Neural progenitor cell (in vitro differentiated cells): ENCODE measurements at places on chromosomes 4 and X.

GRCh38 chr4:2799224-2799911, 6.5 kb downstream of the SH3BP2 start:
- peak; percentile 1 for DNase-seq

DNA sequence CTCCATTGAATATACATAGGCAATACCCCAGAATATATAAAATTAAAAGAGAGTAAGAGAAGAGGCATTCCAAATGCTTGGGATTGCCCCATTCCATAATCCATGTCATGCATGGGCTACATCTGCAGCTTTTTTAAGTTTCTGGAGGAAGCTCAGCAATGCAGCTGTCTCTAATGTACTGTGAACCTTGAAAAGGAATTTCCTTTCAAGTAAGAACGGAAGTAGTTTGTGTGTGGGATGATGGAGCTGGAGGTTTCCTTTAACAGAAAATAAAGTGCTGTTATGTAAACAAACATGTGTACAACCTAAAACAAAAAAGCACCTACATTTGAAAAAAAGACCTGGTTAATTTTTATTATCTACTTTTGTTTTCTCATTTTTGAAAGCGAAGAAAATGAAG, 303.5 kb downstream of the BMPR1B start:
- DNase-seq: peak; percentile 32

DNA sequence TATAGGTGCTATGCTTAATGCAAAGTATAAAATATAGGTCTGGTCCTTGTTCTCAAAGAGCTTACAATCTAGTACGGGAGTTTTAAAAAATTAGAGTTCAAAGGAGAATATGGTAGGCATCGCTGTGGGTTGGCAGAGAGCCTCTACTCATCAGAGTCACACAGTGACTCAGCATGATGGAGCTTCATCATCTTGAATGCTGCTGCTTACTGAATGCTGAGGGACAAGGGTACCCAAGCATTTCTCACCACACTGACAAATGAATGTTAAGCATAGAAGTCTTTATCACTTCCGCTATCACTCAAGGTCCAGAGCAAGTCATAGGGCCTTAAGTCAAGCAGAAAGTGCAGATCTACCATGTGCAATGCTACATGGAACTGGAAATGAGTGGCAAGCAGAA, 268.6 kb upstream of the IGFBP7 start:
- DNase-seq: no peak

GRCh38 chr4:145709843-145710242, 29.9 kb downstream of the C4orf51 start:
- DNase-seq: no peak

DNA sequence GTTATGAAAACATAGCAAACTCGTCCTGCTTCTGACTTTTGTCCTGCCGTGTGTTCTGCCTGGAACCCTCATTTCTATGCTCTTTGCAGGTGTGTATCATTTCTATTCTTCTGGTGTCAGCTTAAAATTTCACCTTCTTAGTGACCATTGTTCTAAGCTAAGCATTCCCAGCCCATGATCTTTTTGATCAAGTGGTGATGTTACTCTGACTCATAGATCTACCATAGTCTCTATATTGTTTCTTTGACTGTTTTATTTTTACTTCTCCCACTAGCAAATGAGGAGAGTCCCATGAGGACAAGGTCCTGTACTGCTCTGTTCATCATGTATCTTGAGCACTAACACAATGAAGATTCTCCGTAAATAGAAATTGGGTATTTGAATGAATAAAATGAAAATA, 14.1 kb upstream of the CXCL6 start:
- no peak for DNase-seq

DNA sequence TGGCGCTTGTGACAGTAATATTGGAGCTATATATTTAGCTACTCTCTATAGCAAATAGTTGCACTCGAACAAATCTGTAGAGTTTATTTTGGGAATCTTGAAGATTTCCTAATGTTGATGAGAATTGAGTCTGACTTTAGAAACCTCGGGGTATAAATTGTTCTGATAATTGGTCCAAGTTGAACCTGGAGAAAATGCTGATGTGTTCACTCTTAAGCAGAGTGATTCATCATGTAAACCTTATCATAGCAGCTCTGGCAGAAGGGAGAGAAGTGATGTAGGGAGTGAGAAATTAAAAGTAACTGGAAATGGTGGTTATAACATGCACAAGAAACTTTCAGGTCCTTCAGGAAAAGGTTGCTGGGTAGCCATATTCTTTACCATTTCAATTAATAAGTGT, 16.4 kb upstream of the SLC4A4 start:
- DNase-seq: no peak

DNA sequence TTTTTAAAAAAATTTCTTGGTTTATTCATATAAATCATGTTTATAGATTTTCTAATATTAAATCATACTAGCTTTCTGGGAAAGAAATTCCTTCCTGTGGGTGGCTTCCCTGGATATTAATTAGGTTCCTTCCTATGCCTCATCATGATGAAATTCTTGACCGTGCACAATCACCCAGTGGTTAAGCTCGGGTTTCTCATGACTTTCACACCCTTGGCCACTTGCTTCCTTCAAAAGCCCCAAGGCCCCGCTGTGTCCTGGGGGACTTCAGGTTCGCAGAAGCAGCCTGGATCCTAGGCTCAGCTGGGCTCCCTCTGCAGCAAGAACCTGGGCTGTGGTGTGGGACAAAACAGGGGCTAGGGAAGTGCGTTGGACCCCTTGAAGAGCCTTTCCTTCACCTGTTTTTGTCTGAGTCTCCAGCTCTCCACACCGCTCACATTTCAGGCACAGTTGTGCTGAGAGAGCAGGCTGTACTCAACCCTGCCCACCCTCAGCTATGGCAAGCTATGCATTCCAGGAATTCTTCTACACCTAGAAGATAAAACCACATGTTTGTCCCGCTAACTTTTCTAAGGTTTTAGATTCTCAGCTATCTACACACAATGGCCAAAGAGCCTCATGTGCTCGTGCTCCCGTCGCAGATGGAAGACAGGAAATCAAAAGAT, 48.9 kb upstream of the TMSB15B start:
- no peak for DNase-seq

- DNase-seq: no peak
Observed at GRCh38 chr4:182846036-182846435, 71.2 kb downstream of the DCTD start.

DNA sequence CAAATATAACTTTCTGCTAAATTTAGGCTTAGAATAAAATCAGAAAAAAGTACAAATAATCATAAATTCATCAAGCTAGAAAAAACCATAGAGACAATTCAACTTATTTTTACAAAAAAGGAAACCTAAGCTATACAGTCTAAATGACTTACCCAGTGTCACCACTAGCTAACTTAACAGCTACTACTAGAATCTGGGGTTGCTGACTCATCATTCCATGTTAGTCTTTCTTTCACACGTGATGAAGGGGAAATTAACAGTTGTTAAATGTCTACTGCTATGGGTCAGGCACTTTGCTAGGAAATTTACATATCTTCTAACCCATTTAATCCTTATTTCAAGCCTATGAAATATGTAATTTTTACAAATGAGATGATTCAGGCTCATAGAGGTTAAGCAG, 349.3 kb upstream of the GALNT7 start:
- no peak for DNase-seq

GRCh38 chr4:113462286-113462685, 299.3 kb downstream of the CAMK2D start:
- no peak for DNase-seq

DNA sequence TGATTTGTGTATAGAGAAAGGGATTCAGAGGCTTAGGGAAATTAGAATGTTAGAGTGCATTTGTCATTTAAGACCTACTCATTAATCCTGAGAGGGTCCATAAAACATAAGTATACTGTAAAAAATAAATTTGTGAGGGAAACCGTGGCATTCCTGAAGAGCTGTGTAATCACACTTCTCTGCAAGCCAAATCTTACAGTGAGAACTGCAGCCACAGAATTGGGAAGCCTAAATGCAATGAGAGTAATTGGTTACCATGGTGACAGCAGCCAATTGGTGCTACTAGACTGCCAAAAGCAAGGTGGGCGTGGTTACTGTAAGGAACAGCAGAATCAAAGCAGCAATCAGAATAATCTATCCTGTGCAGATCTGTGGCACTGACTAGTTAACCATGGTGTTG, 345.2 kb upstream of the GRID2 start:
- peak; percentile 67 for DNase-seq

DNA sequence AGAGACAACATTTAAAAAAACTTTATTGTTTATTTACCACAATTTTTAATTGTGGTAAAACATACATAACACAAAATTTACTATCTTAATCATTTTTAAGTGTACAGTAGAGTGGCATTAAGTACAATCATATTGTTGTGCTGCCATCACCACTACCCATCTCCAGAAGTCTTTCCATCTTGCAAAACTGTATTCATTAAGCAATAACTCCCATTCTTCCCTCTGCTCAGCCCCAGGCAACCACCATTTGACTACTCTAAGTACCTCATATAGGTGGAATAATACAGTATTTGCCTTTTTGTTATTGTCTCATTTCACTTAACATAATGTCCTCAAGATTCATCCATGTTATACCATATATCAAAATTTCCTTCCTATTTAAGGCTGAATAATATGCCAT, 12.8 kb upstream of the FAM47E start:
- DNase-seq: no peak

- DNase-seq: no peak
Observed at GRCh38 chrX:150184491-150184890, 178.6 kb upstream of the MAMLD1 start.

GRCh38 chrX:1500701-1501624, 36.0 kb downstream of the P2RY8 start:
- DNase-seq: no peak

DNA sequence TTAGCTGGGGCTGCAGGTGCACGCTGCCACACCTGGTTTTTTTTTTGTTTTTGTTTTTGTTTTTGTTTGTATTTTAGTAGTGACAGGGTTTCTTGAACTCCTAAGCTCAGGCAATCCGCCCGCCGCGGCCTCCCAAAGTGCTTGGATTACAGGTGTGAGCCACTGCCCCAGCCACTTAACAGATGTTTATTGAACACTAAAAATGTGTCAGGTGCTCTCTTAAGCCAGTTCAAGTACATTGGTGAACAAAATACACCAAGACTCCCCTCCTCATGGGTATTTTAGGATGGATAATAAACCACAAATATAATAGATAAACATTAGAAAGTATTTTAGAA, 69.9 kb downstream of the TRAPPC11 start:
- DNase-seq: no peak

- DNase-seq: no peak
Observed at GRCh38 chr4:139958739-139959098, 195.3 kb downstream of the MAML3 start.

- DNase-seq: no peak
Observed at GRCh38 chrX:44291468-44292092, 51.9 kb downstream of the EFHC2 start.

DNA sequence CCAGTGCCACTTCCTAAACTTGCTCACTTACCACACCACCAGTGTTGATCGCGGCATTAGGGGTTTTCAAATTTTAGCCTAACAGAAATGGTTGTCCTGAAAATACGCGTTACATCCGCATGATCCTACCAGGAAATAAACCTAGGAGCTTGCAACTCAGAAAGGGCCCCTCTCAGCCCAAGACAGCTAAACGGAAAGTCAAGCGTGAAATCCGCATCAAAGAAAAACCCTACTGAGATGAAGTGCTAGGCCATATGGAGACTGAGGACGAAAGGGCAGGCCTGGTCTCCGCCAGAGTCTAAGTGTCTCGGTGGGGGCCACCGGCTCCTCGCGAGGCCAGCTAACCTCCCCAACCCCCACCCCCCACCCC, 626 bp downstream of the YTHDC1 start:
- peak; percentile 68 for DNase-seq

DNA sequence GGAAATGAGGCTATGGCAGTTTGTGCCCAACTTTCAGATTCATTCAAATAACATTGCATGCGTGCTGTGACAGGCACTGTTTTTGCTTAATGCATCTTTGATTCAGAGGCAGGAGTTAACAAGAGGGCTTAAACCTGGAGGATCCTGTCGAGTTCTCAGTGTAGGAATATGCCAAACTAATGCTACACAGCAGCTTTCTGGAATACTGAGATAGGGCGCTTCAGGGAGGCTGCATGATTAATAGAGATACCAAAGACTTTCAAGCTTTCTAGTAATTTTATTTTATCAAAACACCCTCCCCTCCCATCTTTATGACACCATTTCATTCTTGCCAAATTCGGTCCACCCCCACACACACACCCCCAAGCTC, 636 bp upstream of the TIMM8A start:
- DNase-seq: no peak

- DNase-seq: no peak
Observed at GRCh38 chr4:93201471-93202096, 627.0 kb upstream of the ATOH1 start.

- no peak for DNase-seq
Observed at GRCh38 chr4:101667348-101667747, 123.2 kb upstream of the BANK1 start.

DNA sequence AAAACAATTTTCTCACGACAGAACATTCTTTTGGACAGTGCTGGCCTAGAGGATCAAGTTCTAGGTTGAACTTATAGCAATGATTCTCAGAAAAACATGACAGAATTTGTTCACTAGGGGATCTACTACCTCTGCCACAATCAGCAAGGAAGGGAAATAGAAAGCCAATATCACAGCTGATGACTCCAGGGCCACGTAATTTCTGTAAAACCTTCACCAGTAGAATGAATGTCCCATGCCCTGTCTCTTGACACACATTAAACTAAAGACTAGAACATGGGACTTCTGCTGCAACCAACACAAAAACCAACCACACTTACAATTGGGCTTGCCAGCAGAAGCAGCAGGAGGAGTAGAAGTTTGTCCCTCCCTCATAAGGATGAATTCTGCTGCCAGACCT, 86.0 kb upstream of the NPFFR2 start:
- no peak for DNase-seq

DNA sequence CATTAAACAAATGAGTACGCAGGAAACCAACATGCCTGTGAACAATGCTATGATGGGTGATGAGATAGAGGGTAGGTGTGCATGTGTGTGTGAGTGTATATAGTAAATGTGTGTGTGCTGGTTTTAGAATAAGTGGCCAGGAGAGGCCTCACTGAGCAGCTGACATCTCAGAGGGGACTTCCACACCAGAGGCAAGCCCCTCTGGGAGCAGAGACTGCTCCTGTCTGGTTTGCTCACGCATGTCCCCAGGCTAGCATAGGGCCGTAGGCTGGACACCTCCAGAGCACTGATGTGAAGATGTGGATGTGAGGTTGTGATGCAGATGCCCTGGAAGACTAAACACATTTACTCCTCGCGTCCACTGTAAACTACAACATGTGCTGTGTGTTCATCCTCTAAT, 104.5 kb downstream of the DRD5 start:
- no peak for DNase-seq

GRCh38 chr4:152807294-152807829, 27.6 kb downstream of the ARFIP1 start:
- DNase-seq: no peak

DNA sequence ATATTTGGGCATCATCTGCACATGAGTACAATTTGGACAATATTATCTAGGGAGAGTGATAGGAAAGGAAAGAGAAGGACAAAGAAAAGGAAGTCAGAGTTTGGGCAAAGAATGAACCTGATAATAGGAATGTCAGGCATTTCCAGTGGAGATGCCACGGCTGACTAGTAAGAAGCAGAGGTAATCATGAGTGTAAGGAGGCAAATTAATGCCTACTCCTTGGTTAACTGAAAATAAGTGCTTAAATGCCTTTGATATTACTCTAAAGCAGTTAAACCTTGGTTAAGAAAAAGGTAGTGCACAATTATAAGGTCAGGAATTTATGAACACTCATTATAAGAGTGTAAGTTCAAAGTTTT, 99.2 kb upstream of the DDIT4L start:
- no peak for DNase-seq

- no peak for DNase-seq
Observed at GRCh38 chr4:186036976-186037581, 31.9 kb upstream of the TLR3 start.
